NCI-H226 (cell line): ENCODE measurements at places on chromosomes 5 and 9.
A peak's percentile ranks its signal among the peaks of the same experiment; 100 is the strongest.

DNA sequence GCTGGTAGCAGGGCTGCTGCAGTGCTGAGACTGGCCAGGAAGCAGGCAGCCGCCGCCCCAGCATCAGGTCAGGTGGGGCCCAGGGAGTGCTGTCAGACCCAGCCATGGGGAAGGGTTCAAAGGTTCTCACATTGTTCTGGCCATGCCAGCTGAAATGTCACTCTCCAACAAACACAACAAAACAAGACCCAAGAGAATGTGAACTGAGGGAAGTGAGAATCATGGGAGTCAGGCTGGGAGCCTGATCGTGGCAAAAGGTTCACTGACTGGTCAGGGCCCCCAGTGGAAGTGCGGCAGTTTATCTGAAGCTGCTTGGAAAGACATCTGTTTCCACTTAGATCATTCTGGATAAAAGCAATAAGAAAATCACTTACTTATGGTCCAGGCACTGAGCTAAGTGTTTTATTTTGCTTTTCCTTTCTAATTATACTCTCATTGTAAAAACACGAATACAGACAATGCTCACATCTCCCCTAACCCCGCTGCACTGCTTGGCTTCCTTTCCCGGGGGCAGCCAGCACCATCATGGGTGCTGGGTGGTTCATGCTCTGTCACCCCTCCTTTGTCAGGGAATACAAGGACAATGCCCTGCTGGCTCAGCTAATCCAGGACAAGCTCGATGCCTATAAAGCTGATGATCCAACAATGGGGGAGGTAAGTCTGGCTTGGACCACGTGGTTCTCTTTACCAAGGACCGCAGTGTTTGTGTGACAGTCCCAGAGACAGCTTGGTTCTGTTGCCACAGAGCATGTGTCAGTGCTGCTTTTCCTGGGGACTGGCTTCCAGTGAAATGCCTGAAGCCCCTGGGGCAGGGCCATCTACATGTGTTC, 41.9 kb upstream of the CFAP157 start:
- no peak for DNase-seq

DNA sequence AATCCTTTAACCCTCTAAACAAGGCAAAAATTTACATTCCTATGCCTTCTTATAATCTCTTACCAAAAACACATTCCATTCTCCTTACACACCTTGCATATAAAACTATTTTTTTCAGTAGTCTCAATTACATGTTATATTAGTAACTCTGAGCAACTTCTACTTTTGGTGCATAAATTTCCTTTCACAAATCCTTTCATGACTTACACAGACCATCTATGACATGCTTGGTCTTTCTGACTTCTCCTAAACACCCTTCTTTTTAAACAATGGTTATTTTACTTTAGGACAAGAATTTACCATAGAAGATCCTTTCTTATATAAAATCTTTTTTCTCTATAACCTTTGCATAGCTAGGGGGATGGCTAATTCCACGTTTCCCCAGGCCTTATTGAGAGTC, 208.0 kb upstream of the ARRDC3 start:
- DNase-seq, result peak; percentile 9

DNA sequence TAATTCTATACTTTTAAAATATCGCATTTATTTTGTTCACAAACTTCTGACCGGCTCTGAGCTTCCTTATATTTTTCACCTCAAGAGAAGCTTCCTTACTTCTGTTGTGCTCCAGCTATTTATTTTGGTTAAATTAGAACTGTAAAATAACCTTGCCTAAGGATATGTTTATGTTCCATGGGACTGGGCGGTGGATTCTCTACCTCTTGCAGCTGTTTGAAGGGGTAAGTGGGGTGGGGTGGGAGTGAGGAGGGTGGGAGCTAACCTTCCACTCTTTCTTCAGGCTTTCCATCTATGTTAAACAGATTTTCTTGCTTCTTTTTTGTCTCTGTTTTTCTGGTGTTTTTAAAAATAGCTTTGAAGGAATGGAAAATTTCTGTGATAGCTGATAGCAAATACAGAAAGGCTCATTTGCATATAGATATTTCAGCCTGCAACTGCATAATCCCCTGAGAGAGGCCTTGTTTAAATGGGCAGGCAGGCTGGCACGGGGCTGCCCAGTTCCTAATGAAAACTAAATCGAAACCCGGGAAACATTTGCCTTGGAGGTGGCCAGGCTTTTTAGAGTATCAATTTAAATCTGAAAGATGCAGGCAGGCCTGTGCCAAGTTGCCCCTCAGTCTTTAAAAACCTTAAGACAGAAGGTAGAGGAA, 122.1 kb upstream of the DMAC1 start:
- DNase-seq, result no peak

DNA sequence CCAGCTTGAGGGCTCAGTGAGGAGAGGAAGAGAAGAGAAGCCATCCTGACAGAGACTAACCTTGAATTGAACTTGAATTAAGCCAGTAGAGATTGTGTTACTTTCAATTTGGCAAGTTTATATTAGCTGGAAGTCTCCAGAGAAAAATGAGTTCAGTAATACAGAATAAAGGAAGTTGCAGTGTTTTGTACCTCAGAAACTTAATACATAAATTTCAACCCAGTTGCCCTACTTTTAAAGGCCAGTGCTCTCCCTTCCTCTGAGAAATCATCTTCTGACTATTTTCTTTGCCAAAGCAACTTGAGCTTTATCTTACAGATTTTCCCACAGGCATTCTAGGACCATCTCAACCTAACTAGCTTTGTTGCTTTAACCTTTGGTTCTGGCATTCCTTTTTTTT, 231.0 kb upstream of the GAS1 start:
- DNase-seq, result no peak

- DNase-seq, result no peak
Observed at GRCh38 chr5:160486573-160486972, 64.9 kb downstream of the PTTG1 start.

DNA sequence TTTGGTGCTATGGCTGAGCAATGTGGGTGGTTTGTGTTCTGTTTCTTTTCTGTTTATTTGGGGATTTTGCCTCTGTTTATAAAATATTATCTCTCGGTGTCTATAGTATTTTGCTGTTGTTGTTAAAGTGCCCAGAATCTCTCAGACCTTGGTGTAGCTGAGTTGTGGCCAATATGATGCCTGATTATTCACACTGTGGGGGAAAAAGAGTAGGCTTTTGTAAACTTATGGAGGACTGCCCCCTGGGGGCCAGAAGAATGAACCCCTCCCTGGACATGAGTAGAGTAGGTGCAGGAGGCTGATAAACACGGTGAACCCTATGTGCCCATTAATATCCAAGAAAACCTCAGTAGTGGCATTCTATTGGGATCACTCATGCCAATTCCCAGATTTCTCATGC, 49.0 kb upstream of the DPYSL3 start:
- peak; percentile 65 for DNase-seq

- DNase-seq, result no peak
Observed at GRCh38 chr9:135068776-135069415, 18.6 kb upstream of the OLFM1 start.

DNA sequence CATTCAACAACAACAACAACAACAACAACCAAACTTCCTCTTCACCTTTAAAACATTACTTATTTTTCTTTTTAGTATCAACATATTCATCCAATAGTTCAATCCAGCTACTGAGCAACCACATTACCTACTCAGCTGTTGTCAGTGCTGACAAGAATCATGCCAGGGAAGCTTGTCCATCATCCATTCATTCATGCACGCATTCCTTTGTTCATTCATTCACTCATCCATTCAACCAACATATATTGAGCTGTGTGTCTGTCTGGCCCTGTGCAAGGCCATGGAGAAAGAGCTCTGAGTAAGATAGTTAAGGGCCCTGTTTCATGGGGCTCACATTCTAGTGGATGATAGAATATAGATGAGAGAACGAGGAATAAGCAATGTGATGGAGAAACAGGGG, 80.2 kb upstream of the TBC1D2 start:
- no peak for DNase-seq

DNA sequence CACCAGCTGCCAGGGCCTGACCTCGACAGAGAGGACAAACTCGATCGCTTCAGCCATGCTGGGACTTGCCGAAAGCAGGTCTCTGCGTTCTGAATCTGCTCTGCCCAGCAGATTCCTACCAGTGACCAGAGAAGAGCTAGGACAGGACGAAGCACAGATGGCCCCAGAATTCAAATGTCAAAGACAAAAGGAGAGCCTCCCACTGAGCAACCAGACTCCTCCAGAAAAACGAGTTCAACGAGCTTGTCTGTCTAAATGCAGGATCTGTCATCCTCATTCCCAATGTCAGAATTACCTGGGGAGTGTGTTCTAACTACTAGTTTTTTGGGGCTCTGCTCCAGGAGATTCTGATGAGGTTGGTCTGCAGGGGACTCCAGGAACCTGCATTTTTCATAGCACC, 13.4 kb downstream of the AK8 start:
- DNase-seq, result no peak

DNA sequence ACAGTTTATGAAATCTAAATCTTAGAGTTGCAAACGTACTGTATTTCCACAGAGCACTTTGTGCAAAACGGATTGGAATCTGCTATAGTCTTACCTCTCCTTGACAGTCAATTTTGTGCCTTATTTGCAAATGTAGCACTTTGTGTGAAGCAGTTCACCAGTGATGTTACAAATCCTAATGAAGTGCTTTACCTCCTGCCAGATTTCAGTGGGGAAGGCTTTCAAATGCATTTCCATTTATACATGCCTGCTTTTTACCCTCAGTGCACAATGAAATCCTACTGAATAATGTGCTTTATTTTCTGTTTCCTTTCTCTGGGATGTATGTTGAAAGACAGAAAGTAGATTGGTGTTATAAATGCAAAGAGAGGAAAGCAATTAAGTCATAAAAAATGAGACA, 2141.6 kb upstream of the C9orf72 start:
- DNase-seq, result no peak

DNA sequence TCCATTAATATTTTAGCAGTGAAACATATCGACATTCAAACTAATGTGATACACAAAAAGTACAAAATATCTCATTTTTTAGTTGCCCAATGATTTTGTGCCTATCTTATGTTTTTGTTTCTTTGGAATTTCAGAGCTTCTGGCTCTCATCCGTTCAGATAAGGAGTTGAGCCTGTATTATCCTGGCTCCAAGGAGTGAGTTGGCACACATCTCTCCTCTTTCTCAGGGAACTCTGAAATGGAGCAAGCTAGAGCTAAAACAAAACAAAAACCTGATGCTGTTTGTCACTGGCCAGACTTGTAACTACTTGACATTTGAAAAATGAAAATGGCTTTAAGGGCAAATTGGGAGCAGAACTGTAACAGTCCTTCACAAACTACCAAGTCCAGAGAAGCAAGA, 131.3 kb upstream of the SLC28A3 start:
- DNase-seq, result no peak

DNA sequence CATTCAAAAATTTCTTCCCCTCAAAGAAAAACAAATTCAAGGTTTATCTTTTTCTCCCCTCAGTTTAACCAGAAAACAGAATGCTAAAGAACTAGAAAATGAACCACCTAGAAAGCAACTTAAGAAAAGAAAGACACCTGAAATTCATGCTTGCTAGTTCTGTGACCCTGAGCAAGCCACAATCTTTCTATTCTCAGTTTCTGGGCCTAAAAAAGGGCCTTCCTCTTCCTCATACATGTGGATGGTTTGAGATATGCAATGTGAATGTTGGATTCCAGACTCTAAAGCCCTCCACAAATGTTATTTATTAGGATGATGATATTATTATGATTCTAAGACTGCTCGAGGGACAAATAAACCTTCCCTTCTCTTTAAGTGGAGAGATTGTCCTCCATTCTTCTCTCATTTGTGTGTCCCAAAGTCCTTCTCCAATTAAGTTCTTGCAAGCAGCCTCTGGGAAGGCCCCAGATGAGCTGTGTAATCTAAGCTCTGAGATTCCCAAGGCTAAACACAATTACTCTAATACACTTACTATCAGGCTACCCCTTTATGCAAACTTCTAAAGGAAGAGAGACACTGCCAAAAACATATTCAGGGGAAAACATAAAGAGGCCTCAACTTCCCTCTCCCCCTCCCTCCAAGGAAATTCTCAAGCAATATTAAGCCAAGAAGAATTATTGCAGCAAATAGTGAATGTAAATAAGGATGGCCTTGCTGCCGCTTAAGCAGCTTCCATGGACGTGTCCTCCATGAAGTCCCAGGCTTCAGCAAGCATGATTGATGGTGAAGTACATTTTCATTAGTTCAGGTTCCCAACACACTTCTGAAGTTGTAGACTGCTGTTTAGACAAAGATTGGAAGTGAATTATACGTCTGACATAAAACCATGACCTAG, 80.2 kb downstream of the PRKACG start:
- DNase-seq, result no peak

GRCh38 chr5:129836321-129836720, 67.9 kb upstream of the CHSY3 start:
- no peak for DNase-seq

- no peak for DNase-seq
Observed at GRCh38 chr9:37454238-37454637, 11.0 kb downstream of the ZBTB5 start.

- DNase-seq, result no peak
Observed at GRCh38 chr5:142421621-142422397, 97.0 kb upstream of the SPRY4 start.

GRCh38 chr5:134554319-134555222, 29.1 kb downstream of the JADE2 start:
- DNase-seq, result peak; percentile 100
